ENCODE measurements at places on chromosomes 16 and 17.

DNA sequence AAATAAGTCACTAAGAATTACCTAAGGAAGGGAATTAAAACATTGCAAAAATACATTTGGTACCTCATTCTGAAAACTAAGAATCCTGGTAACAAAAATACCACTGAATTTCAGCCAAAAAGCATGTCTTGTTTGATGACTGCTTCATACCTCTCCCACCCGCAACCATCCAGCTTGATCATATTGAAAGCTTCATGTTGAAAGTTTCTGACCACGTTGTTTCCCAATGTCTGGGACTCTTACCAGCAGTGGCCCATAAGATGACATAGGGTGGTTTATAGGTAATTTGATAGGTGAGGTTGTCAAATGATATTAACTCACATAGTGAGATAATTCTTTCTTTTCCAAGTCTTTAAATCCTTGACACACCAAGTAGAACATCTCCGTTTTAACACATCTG is 139.3 kb downstream of the CDH11 start:
- DNase-seq = no peak

GRCh38 chr16:8959921-8960787 is 3.6 kb downstream of the USP7 start:
- DNase-seq = no peak

GRCh38 chr16:84703681-84704080 is 3.9 kb downstream of the USP10 start:
- no peak for DNase-seq

DNA sequence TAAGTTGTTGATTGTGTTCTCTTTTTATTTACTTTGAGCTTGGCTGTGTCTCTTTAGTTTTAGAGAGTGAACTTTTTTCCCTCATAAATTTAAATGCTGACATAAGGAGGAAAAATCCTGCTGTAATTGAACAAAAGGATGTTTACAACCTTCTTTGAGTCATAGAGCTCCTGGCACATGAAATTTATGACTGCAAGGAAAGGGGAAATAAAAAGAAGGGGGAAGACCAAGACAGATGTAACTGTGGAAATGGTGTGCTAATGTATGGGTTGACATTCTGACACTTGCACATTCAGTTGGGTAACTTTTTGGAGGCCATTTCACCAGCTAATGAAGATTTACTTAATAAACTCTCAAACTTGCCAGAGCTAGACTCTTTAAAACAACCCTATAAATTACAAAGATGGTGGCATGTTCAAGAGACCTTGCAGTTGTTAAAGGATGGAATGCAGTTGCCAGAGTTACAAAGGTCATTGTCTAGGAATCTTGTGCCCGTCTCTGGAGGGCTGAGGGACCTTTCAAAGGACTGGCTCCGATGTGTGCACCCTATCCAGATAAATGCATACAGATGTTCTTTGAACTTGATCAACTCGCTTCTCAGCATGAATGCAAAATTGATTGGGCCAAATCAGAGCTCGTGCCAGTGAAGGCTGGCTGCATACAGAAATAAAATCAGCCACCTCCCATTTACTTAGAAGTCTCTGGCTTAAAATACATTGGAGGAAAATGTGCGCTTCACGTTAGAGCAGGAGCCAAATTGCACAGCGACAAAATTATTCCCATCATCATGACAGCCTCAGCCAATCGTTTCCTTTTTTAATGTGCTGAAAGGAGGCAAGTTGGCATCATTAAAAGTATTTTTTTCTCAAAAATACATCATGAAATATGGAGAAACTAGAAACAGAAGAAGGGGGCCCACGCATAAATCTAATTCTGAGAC is 289.0 kb upstream of the XYLT1 start:
- no peak for DNase-seq

DNA sequence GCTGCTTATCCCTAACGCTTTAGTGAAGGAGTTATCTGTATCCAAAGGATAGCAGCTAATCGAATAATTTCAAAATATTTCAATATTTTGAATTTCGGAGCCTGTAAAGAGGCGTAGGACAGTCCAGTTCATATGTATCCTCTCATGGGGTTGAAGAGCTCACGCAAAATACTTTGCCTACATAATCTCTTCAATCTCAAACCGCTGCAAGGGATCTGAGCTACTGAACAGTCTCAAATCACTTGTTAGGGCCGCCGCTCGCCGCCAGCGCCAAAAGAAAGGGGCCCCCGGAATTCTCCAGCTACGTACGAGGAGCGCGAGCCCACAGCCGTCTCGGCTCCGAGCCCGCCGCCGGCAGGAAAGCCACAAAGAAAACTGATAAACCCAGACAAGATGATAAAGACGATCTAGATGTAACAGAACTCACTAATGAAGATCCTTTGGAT is 601 bp upstream of the RFWD3 start:
- DNase-seq = no peak

- no peak for DNase-seq
Observed at GRCh38 chr16:70658921-70659320, 12.6 kb downstream of the IL34 start.

- no peak for DNase-seq
Observed at GRCh38 chr17:7229504-7229903, 4.8 kb downstream of the DVL2 start.

DNA sequence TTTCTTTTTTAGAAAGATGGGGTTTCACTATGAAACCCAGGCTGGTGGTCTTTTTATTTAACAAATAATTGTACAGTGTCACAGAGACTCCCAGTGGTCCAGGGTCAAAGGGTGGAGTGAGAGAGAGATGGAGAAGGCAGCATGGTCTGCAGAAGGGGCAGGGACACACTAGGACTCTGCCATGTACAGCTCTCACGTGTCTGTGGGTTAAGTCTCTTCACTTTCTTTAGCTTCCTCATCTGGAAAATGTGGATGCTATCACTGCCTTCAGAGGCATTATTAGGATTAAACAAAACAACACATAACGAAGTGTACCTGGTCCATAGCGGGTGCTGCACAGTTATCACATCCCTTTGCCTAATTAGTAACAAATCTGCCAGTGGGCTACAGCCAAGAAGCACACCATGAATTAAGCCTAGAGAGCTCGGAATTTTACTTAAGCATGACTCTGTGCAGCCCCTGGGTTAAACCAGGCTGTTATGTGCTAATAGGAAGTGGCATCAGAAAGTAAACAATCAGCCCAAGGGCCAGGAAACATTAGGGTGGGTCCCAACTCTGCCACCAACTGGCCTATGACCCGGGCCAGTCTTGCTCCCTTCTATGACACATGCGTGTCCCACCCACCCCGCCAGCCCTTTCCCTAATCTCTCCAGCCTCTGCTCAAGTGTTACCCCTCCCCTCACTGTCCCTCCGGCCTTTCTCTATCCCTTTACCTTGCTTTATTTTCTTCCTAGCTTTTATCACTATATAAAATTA is 13.9 kb downstream of the TOP3A start:
- no peak for DNase-seq

GRCh38 chr16:12740986-12741610 is 62.6 kb downstream of the CPPED1 start:
- no peak for DNase-seq

- DNase-seq = no peak
Observed at GRCh38 chr16:26120729-26121128, 429.0 kb downstream of the HS3ST4 start.

- no peak for DNase-seq
Observed at GRCh38 chr17:64920026-64920418, 744 bp upstream of the LRRC37A3 start.

DNA sequence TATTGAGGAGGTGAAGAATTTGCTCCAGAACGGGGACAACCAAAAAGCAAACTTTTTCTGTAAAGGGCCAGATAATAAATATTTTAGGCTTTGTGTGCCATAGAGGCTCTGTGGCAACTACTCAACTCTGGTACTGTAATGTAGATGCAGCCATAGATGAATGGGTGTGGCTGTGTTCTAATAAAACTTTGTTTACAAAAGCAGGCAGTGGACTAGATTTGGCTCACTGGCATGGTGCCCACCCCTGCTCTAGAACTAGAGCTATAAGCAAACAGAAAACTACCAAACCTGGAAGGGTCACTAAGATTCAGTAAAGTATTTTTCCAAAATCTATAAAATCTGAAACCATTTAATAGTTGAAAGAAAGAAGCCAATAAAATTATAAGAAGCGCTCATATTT is 24.6 kb upstream of the SMURF2 start:
- no peak for DNase-seq

DNA sequence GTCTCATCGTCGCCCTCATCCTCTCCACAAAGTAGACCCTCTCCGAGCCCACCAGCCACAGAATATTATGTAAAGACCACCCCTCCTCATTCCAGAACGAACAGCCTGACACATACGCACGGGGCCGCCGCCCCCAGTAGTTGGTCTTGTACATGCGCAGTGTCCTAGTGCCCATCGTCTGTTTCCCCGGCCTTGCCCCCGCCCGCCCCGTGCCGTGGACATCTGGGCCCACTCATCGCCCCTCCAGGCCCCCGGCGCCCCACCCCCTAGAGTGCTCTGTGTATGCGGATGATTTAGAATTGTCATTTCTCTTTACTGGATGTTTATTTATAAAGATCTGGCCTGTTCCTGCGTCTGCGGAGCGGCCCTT is 475 bp upstream of the AMDHD2 start:
- no peak for DNase-seq

- DNase-seq = no peak
Observed at GRCh38 chr16:17194190-17194780, 276.5 kb downstream of the XYLT1 start.

GRCh38 chr17:55546991-55547664 is 35.9 kb upstream of the SMIM36 start:
- DNase-seq = no peak

All from foreskin keratinocyte (primary cell).